ENCODE measurements at places on chromosomes 6 and 20.

DNA sequence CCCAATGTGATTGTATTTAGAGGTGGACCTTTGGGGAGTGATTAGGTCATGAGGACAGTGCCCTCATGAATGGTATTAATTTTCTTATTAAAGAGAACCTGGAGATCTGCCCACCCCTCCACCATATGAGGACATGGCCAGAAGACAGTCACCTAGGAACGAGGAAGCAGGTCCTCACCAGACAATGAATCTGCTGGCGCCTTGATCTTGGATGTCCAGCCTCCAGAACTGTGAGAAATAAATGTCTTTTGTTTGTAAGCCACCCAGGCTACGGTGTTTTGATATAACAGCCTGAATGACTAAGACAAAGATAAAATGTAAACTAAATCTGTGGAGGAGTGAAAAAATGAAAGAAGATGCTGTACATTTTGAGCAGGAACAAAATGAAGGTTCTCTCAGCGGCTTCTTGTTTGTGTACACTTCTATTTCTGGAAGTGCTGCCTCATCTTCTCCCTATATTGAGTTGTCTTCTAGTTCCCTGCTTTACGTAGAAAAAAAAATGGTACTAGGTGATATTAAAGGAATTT lies 1.5 kb upstream of the IPCEF1 start:
- no peak for DNase-seq

DNA sequence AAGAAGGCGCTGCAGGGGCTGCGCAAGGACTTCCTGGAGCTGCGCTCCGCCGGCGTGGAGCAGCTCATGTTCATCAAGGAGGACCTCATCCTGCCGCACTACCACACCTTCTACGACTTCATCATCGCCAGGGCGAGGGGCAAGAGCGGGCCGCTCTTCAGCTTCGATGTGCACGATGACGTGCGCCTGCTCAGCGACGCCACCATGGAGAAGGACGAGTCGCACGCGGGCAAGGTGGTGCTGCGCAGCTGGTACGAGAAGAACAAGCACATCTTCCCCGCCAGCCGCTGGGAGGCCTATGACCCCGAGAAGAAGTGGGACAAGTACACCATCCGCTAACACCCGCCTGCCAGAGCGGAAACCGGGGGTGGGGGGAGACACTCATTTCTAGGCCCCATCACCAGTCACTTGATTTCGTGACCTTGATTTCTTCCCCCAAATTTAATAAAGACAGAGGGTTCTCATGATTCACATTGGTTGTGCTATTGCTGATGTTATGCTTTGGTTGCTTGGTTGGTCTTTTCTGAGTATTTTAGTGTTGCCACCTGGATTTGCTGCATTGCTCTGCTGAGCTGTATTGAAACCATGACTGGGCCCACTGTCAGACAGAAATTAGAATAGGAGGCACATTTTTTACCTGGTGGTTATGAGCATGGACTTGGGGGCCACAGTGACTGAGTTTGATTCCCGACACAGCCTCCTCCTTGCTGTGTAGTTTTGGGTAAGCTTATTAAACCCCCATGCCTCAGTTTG lies 1.5 kb downstream of the FAM50B start:
- DNase-seq = no peak

DNA sequence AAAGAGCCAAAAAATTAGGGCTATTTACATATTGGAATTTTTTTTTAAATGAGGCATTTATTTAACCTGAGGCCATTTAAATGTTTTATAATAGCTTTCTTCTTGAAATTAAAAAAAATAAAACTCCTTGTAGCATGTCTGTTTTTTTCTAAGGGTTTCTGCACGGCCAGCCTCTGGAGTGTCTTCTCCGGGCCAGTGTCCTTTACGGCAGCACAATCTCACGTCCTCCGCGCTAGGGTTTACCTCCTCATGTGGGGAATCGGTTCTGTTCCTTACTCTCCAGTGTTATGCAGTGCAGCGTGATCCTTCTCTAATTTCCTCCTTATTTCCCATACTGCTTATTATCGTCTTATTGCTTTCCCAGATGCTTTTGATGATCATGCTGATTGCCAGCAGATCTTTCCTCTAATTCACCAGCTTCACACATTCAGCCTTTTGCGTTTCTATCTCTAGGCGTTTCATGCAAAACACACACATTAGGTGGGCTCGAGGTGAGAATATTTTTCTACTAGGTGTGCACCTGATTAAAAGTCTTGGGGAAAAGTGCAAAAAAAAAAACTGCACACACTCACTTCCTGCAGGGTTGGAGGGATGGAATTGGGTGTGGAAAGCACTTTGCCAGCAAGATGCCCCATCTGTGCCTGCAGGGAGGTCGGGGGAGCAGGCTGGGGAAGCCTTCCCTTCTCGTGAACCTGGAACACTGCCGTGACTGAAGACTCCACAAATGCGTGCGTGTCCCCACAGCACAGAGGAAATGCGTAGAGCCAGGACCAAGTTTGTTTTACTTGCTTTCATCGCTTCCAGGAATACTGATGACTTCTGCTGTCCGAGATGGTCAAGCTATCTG lies 56.1 kb downstream of the PSMG4 start:
- DNase-seq = no peak

DNA sequence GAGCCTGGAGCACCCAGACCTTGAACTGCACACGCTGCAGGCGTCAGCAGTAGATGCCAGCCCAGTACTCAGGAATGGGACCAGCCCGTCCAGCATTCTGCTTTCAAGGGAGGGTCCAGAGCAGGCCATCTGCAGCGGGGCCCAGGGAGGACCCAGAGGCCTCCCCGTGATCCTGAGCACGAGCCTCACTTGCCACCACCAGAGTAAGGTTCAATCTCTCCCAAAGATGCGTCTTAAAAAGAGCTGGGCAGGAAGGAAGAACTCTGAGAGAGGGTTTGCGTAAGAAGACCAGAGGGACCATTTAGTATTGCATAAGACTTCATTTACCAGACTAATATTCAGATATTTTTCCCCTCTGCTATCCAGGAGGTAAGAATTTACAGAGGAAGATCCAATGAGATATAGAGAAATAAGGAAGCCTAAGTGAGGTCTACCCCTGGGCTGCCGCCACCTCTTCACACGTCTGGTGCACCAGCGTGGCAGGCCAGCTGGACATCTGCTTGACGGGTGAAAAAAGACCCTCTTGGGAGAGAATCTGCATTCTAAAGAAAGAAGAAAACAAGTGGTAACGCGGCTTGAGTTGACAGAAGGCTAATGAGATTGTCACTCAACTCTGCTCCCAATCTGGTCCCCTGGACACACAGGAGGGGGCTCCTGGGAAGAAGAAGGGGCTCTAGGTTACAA lies 107.3 kb downstream of the PRND start:
- DNase-seq = no peak

- DNase-seq = no peak
Measured at GRCh38 chr20:3797592-3798372, 1.7 kb downstream of the CDC25B start.

DNA sequence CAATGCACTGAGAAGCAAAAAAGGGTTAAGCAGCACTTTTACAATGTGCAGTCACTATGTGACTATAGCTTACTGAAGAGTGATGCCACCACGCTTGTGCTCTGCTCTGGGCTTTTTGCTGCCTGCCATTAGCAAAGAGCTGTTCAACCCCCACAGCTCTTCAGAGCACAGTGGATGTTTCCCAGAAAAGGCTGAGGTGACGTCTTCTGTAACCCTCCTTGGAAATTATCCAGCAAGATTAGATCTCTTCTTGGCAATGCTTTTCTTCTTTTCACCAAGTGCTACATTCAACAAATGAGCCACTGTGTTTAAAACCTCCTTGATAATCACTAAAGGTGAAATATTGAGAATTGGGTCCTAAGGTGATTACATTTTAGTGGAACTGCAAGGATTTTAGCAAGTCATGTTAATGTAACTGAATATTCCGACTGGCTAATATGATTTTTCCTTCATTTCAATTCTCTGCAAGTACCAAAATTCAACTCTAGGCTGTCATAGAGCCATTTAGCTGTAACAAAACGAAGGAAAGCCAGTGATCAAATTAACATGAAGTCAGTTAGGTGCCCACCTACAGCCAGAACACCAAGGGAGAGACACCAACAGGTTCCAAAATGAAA lies 34.9 kb downstream of the ELOVL5 start:
- no peak for DNase-seq

DNA sequence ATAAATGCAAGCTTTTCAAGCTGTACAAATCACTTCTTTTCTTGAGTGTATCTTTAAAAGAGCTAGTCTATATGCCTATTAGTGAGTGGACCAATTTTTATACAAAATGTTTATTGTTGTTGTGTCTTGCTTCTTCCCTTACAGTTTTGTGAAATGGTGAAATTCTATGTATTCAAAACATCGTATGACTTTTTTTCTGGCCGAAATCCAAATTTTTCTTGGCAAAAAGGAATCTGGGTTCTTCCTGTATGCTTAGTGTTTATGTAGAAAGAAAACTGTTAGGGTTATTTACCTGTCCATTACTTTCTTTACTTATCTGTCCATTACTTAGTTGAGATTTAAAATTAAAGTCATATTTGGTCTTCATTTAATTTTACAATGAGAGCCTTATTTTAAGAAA lies 153.9 kb downstream of the MMS22L start:
- DNase-seq = no peak

Measured in NCI-H1694 (cell line).